ENCODE measurements at places on chromosomes 4 and X.

- no peak for DNase-seq
Observed at GRCh38 chr4:86386817-86387415, 27.1 kb upstream of the MAPK10 start.

- peak; percentile 2 for DNase-seq
Observed at GRCh38 chr4:16082426-16083240, 1.2 kb downstream of the PROM1 start.

DNA sequence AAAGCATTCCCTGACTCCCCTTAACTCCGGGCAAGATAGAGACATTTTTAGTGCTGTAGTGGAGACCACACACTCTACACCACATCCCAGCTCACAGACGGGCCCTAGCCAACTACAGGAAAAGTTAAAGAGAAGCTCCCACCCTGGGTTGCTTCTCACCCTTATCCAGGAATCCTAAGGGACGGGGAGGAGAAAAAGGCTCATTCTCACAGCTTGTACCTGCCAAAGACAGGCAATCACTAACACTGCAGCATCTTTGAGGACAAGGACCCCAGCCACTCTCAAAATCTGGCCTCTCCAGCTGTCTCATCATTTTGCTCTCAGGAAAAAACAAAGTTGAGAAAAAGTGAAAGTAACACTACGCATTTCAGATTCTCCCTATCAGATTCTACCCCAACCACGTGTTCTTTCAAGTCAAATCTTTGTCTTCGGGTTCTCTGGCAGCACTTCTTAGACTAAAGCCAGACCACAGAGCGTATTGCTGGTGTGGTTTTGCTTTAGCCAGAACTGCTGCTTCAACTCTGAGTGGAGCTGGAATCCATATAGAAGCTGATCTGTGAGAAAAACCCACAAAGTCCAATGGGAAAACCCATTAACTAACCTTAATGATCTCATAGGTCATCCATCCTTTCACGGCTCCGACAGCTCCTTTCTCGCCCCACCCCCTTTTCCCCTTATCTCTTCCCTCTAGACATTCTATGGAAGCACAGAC lies 605.9 kb upstream of the DIPK2B start:
- peak; percentile 46 for DNase-seq

- no peak for DNase-seq
Observed at GRCh38 chr4:107210450-107211239, 174.5 kb upstream of the DKK2 start.

GRCh38 chr4:58566260-58566659 lies 1456.1 kb upstream of the IGFBP7 start:
- DNase-seq = no peak

DNA sequence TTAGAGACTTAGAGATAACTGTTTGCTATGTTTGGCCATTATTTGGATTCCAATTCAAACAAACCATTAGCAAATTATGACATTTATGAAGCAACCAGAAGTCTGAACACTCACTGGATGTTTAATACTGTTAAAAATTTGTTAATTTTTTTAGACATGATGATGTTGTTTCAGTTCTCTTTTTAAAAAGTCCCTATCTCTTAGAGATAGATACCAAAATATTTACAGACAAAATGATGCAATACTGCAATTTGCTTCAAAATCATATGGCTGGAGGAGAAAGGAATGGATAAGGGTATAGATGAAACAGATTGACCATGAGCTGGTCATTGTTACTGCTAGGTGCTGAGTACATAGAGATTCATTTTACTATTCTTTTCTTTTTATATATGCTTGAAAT lies 534.6 kb downstream of the BCOR start:
- DNase-seq = no peak

DNA sequence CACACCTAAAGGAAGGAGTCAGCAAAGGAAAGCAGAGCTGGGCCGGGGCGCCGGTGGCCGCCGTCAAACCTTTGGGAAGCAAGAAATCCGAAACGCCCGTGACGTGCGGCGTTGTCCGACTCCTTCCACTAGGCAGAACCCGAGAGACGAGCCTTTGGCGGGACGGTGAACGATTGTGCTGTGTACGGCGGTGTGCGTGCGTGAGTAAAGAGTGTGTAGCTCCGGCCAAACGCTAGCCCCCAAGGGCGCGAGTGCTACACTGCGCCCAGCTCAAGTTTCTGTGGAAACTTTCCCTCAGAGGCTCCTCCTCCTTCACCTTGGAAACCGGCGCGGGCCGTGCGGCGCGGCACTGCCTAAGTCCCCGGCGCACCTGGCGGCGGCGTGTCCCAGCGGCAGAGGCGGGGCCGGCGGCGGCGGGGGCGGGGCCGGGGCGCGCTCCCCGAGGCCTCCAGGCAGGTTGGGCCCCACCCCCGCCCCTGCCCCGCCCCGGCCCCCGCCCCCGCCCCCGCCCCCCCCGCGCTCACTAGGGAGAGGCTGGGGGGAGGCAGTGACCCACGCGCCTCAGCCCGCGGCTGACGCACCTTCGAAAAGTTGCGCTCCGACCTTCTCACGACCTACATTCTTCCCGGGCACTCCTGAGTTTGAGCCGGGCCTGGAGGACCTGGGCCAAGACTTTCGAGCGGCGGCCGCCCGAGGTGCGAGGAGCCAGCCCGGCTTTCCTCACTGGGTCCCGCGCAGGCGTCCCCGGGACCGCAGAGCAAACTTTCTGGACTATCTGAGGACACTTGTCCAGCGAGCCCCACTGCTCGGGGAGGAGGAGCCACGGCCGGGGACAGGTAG lies at the start of gene FHIP1A:
Gene FHIP1A, plus strand, starts transcription at position 547 of the 840 bp plus-strand sequence. CDS start 157,084 bp downstream, outside the sequence.
- peak; percentile 80 for DNase-seq

DNA sequence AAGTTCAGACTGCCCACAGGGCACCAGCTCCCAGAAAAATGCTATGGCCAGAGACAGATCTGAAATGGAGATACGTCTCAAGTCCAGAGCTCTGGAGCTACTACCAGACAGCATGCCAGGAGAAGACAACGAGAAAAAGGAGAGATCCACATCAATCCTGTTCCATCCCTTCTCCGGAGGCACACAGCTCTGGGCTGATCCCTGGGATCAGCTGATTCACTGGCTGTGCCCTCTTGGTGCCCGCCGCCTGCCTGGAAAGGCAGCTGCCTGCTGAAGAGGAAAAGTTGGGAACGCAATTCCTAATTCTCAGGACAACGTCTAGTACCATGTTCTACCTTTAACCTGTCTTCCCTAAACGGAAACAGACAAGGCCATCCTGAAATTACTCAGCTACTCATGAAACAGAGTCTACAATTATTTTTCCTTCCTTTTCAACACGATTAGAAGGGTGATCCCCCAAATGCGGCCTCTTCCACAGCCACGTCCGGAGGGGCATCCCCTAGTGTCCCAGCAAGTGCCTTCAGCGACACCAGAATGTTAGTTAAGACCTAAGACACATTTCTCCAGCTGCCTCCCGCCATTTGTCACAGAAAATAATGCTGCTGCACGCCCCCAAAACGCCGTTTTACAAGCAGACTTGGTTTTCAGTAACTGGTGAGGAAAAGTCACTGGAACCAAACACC lies 2.4 kb downstream of the ZFYVE28 start:
- DNase-seq = no peak

DNA sequence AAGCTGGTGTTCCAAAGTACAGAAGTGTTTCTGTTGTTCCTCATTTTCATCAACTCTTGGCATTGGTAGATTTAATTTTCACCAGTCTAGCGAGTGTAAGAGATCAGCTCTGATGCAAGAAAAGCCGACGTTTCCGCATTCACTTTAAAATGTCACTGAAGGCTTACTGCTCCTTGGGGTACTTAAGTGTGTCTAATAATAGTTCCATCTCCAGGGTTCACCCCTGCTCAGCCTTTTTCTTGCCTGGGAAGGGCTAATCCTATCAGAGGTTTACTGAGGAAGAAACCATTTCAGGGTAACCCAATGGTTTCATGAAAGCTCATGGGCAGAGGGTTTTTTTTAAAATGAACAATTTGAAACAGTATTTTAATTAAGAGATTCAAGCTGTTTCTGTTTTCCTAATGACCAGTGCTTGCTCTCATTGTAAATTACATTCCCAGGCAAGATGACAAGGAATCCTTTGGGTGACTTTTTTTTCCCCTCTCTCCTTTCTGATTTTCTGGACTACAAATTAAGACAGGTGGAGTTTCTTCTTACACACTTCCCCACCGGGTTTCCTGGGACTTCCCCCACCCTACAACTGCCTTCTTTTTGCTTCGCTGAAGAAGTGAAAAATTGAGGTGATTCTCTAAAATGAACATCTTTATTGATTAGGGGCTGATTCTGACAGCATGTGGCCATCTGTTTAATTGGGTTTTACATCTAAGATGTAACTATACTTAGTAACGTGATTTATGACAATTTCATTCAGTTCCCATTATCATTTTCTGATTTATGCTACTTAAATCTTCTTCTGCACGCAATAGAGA lies 78.7 kb upstream of the CBLL2 start:
- no peak for DNase-seq

DNA sequence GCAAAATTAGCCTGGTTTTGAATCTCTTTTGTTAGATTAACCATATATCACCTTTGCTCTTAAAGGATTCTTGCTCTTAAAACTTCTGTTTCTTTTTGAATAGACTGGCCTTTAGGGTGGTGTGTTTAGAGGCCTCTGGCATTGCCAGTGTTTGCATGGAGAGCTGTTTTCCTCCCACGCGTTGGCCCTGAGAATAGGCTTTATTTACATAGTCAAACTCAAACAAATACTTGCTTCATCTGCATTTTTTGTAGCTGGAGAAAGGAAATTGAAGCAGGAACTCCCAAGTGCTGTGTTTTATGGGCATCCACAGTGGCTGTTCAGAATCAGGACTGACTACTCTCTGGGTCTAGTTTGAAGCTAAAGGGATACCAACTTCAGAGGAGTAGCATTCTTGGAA lies 2.7 kb downstream of the SHROOM2 start:
- DNase-seq = no peak

GRCh38 chr4:68272380-68272779 lies 26.9 kb upstream of the TMPRSS11B start:
- DNase-seq = no peak

GRCh38 chr4:55635282-55635681 lies 816 bp downstream of the NMU start:
- DNase-seq = no peak

- DNase-seq = no peak
Observed at GRCh38 chr4:99300934-99301333, 10.1 kb upstream of the ADH1A start.

- DNase-seq = peak; percentile 32
Observed at GRCh38 chr4:56723201-56723605, 42.1 kb upstream of the HOPX start.

DNA sequence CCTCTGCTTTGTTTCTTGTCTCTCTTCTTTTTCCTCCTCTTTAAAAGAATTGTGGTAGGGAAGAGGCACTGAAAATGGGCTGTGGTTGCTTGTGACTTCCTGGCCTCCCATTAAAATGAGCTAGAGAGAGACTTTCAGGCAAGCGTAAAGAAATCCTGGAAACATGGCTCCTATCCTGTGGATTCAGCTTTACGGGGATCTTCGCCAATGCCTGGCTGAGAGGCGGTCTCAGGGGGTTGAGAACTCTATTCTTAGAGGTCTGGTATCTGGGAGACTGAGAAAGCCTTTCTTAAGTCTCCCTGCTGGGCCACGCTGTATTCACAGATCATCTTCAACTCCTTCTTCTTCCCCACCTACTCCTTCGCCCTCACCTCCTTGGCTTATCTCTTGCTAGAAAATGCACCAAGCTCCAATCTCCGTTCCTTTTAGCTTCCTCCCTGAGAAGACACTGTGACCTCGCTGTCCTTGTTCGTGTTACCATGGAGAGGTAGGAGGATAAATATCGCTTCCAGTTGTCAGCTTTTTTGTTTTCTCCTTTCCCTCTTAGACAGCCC lies 542 bp upstream of the KLF8 start:
- DNase-seq = no peak

DNA sequence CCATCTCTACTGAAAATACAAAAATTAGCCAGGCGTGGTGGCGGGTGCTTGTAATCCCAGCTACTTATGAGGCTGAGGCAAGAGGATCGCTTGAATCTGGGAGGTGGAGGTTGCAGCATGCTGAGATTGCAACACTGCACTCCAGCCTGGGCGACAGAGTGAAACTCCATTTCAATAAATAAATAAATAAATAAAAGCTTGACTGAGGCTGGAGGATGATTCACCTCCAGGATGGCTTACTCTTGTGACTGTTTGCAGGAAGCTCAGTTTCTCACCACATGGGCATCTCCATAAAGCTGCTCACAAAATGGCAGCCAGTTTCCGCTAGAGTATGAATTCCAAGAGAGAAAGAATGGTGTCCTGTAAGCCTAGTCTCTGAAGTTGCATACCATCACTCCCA lies 191.7 kb upstream of the EDNRA start:
- DNase-seq = no peak

DNA sequence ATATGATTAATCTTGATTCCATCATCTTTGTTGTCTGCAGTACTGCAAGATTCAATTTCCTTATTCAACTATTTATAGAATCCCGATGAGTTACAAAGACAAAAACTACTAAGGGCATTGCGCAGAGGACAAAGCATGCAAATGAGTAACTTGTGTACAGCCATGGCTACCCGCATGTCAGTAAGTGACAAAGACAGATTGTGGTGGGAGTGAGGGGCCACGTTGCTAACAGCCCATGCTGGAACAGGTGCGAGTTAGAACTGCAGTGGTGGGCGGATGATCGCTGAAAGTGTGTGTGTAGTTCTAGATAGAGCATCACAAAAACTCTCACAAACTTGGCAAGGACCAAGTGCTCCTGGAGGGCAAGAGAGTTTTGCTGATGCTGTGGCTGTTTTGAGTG lies 49.5 kb downstream of the ACOX3 start:
- DNase-seq = no peak

GRCh38 chr4:139921429-139922184 lies 232.4 kb downstream of the MAML3 start:
- DNase-seq = no peak

DNA sequence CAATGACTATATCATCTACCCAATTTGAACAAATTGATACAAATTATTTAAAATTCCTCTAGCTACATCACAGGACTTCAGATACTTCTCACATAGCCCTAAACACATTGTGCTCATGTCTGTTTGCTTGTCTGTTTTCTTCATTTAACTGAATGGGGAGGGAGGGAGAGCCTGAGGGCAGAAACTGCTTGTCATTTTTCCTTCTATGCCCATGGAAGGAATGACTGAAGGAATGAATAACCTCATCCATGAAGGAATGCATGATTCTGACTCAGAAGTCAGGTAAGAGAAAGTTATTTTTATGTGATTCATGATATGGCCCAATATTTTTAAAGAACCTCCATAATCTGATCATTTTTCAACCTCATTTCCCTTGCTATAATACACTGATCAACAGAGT lies 418.0 kb upstream of the PITX2 start:
- no peak for DNase-seq

DNA sequence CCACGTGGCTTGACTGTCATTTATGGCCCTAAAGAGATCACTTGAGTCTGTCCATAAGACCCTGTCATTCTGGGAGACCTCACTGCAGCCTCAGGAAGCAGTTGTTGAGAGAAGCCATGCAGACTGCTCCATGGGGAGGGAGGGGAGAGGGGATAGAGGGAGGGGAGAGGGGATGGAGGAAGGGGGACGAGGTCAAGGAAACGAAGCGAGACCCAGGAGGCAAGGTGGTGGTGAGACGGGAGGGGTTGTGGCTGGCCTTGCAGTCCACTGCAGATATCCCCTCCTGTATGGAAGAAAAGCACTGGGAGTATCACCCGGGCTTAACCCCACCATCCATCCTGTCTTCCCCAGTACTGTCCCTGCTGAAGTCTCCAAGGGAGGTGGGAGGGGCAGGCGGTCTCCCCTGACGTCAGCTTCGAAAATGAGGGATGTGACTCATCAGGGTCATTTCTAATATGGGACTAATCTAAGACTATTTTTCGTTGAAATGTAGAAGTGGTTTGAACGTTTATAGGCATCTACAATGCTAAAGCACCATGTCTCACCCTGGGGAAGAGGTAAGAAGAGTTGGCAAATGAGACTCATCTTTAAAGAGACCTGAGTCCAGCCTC lies 5.6 kb downstream of the TMEM255A start:
- DNase-seq = no peak
